ENCODE measurements at places on chromosomes 5 and 9.

DNA sequence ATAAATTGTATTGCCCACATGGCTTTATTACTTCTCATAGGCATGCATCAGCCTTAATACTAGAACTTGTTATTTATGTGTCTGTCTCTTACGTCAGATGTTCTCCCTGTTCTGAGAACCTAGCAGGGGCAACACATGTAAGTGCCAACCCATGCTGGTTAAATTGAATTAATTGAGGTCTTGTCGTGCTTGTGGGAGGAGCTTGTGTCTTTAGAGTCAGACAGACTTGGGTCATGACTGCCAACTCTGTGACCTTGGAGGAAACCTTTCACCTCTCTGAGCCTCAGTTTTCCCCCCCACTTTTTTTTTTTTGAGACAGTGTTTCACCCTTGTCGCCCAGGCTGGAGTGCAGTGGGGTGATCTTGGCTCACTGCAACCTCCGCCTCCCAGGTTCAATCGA, 2.2 kb upstream of the MEGF9 start:
- DNase-seq = no peak

- DNase-seq = peak; percentile 82
Measured at GRCh38 chr9:127943731-127944144, 6.1 kb upstream of the DPM2 start.

GRCh38 chr5:148902478-148902877, 76.1 kb downstream of the ADRB2 start:
- DNase-seq = no peak

DNA sequence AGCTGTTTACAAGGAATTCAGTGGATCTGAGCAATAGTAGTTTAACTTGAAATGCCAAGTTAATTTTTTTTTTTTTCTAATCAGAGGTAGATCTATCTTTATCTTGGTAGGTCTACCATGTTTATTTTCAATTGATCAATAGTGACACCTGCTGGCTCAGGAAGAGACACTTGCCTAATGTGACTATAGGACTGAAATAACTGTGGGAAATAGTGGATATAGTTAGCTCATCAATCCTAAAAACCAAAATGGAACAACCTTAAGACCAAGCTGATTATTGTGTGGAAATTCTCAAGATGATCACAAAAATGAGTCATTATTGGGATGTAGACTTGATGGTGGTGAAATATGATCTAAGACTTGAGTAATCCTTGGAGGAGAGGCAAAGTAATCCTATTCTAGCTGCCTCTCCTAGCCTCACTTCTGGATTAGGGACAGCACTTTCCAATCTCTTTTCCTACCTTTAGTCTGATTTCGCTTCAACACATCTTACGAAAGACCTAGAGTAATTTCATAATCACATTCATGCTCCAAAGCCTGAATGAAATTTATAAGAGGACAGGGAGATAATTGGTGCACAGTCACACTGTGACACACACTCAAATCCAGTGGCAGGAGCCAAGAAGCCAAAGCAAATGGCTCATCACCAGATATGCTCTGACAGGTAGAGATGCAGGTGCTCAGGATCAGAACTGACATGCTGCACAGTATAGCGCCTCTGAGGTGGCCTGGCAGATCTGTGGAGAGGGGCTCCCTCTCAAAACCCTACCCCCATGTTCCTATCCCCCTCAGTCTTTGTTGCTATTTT, 156.3 kb downstream of the HMHB1 start:
- no peak for DNase-seq

GRCh38 chr5:128053291-128053954, 30.1 kb upstream of the SLC12A2 start:
- no peak for DNase-seq

DNA sequence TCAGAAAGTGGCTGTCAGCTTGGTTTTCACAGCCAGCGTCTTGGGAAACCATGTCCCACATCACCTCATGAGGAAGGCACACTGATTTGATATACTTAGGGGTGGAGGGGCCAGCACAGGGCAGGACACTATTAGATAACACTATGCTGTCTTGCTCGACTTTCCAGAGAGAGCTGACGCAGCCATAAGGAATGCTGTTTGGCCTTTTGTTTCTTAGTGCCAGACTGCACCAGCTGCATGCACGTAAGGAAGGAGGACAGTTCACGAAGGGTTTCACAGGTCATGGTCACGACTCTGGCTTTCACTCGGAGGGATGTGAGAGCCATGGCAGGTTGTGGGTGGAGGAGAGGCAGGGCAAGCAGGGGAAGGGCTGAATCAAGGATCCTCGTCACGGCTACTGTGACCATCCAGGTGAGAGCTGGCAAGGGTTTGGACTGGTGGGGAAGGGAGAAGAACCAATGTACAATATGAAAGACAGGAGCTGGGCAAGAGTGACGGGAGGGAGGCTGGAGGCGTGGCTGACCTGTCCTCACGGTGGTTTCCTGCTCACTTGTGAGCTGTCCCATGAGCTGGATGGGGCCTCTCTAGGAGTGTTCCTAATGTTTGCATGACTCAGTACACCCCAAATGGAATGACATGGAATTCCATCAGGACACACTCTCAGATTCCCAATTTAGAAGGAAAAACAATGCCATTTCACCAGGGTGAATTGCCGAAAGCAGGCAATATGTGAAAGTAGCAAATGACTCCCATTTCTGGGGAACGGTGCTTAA, 61.7 kb downstream of the OTULIN start:
- DNase-seq = no peak

GRCh38 chr9:32884482-32884881, 101.1 kb downstream of the TMEM215 start:
- no peak for DNase-seq

DNA sequence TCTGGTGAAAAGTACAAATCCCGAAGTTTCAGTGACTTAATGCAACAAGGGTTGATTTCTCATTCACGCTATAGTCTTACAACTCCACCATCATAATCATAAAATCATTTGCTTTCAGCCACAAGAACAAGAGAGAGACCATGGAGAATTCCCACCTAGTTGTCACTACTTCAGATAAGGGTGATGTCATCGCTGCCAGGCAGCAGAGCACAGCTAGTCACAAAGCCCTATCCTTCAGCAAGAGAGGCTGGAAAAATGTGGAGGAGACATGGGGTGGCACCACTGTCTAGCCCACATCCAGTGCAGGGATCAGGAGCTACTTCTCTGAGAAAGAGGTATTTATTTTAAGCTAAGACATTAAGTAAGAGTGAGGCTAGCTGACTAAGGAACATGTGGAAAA, 356.1 kb downstream of the YTHDC2 start:
- DNase-seq = no peak

All from stimulated activated CD4-positive, alpha-beta T cell treated with anti-CD3 and anti-CD28 coated beads, Interleukin-4, amount 100 ng/mL, for 1 hour (primary cell).